ENCODE measurements at places on chromosomes 5 and 9. TPM values are rescaled to one million over a fixed set of nuclear protein-coding genes. Genes with fewer than 3 reads are reported as not detected.

Gene SCGB3A2
- not detected for total RNA-seq

Gene TMEM215
- not detected for total RNA-seq

Gene NAIP
- 3.5 TPM for total RNA-seq

Gene CATSPER3
- total RNA-seq, result 1.2 TPM

DNA sequence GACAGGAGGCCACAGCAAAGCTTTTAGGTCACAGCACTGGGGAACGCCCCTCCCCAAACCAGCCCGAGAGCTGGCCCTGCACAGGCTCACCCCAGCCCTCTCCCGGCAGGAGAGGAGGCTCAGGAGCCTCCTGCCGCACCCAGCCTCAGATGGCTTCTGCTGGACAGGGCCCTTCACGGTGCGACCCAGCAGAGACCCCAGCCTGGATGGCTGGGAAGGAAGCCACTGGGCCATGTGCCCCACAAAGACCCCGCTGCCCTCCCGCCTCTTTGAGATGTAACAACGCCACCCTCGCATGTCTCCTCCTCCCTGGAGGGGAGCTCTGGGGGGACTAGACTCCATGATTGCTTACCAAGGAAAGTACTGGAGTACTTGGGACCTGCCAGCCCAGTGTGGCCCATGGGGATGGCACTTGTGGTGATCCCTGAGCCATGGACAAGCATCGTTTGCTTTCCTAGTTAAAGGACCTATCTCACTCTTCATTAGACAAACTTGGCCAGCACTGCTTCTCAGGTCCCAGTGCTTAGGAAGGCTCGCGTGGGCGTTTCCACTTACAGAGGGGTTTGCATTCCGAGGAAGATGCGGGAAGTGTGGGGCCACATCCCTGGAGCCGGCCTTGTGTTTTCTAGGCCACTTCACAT, 9.0 kb downstream of the MYMK start:
- no peak for DNase-seq

- no peak for DNase-seq
Measured at GRCh38 chr5:159032656-159033350, 66.9 kb downstream of the EBF1 start.

GRCh38 chr5:32231241-32231640, 57.1 kb upstream of the GOLPH3 start:
- no peak for DNase-seq

DNA sequence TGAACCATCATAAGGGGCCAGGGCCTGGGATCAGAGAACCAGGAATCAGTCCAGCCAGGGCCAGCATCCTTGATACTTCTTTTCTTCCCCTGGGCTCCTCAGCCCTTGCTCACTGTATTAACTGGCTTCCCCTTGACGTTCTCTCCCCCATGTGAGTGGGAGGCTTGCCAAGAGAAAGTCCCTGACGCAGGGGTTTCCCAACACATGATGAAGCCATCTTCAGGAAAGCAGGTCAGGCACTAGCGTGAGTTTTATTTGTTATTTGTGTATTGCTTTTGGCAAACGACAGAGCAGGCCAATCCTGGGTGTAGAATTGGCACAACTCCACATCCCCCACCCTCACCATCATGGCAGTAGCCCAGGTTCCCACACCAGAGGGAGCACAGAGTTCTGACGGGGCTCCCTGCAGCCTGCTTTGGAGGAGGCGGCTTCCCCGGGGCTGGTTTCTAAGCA, 165.5 kb upstream of the NFIL3 start:
- no peak for DNase-seq

GRCh38 chr5:119651486-119651885, 22.1 kb downstream of the FAM170A start:
- no peak for DNase-seq

All from activated CD4-positive, alpha-beta T cell treated with anti-CD3 and anti-CD28 coated beads, Interleukin-2, amount 10 ng/mL, durations not matched to agents 7 days and 5 days (primary cell).